ENCODE measurements at places on chromosomes 16 and 17.

GRCh38 chr16:74727903-74728302 lies 27.2 kb upstream of the MLKL start:
- no peak for DNase-seq

GRCh38 chr16:397736-398332 lies 835 bp downstream of the NME4 start:
- DNase-seq = peak; percentile 78

GRCh38 chr16:27230562-27231001 lies 27.3 kb downstream of the KDM8 start:
- no peak for DNase-seq

- no peak for DNase-seq
Measured at GRCh38 chr16:50274326-50275097, 8.2 kb downstream of the ADCY7 start.

- no peak for DNase-seq
Measured at GRCh38 chr17:62057696-62058095, 7.4 kb downstream of the MED13 start.

Data from right hindlimb (tissue), 1 donor.